ENCODE measurements at places on chromosomes 3 and 15. TPM values are rescaled to one million over a fixed set of nuclear protein-coding genes. Genes with fewer than 3 reads are reported as not detected.

DNA sequence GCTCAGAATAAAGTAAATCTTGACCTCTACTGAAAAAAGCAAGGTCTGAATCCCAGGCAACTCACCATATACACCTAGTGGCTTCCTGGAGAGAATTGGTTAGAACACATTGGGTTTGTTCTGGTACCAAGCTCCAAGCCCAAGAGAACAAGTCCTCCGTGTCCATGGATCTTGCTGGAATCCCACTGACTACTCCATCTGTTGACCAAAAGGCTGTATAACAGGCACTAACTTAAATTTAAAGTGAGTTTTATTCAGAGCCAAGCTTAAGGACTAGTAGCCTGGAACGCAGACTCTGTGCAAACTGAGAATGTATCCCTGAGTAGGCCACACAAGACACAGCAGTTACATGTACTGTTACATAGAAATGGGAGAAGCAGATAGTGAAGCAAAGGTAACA, 342.1 kb upstream of the LRRC3B start:
- DNase-seq = no peak

GRCh38 chr3:40961104-40961857, 238.0 kb upstream of the CTNNB1 start:
- no peak for DNase-seq

DNA sequence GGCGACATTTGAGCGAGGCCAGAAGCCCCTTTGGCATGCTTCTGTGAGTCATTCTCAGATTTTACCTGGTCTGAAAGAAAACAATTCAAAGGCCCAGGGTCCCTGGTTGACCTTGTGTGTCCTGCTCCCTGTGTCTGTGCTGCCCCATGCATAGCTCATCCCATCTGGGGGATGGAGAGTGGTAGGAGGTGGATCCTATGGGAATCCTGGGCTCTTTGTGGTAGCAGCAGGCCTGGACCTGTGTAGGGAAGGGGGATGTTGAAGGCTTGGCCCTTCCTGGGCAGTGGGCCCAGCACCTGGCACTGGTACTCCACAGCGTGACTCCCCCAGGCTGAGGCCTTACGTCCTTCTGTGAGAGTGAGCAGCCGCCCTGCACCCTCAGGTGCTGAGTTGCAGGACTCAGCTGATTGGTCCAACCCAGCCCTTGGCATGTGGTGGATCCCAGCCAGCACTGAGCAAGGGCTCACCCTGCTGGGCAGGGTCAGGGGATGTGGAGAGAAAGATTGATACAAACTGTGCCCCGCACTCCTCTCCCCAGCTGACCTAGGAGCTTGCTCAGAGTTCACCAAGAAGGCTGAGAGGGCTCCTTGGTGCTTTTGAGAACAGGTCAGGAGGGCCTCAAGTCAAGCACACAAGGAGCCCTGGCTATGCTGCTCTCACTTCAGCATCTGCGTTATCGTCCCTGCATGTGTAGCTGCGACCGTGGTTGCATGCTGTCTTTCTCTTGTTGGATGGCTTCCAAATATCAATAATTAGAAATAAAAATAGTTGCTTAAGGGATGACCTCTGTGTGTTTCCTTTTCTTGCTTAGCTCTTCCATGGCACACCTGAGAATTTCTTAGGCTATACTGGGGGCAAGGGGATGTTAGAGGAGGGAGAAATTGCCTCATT, 21.4 kb upstream of the JMJD7 start:
- DNase-seq = no peak

DNA sequence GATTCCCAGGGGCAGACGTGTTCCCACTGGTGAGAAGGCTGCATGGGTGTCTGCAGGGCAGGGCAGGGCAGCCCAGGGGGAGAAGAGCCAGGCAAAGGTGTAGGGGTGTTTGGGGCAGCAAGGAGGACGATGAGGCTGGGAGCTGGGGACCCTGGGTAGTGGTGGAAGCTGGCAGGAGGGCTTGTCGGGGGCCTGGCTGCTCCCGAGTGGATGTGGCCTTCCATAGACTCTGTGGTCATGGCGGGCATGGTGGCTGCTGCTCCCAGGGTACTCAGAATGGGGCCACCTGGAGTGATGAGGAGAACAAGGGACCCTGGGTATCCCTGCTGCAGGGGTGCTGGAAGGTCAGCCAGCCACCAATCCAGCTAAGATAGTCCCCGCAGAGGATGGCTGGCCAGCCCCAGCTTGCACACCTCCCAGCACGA, 107.5 kb downstream of the WNT7A start:
- DNase-seq = no peak

DNA sequence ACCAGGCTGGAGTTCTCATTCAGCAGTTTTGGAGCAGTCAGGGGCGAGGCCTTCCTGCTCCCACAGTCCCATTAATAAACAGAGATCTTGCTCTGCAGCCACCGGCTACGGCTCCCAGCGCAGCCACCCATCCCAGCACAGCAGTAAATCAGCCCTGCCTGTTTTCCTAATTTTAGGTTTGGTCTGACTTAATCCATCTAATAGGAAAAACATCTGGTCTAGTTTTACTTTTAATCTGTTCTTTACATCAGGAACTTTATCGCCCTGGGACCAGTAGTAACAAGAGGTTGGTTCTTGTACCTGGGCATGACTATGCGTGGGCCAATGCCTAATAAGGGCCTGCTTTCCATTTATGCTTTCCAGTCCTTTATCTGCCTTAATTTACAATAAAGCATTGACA, 264.0 kb upstream of the DPH6 start:
- DNase-seq = no peak

DNA sequence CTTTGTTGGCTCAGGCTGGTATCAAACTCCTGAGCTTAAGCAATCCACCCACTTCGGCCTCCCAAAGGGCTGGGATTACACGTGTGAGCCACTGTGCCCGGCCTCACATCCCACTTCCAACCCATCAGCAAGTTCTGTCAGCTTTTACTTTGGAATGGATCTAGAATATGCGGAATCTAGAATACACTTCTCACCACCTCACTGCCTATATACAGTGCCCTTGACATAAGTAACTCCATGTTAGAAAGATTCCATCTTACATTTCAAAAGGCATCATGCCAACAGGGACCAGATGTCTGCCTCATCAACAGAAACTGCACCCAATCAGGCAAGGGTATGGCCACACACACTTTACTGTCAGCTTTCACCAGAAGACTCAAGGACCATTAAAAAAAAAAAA, 9.9 kb upstream of the RBSN start:
- no peak for DNase-seq

Gene TIMP4
- total RNA-seq = 6.2 TPM

DNA sequence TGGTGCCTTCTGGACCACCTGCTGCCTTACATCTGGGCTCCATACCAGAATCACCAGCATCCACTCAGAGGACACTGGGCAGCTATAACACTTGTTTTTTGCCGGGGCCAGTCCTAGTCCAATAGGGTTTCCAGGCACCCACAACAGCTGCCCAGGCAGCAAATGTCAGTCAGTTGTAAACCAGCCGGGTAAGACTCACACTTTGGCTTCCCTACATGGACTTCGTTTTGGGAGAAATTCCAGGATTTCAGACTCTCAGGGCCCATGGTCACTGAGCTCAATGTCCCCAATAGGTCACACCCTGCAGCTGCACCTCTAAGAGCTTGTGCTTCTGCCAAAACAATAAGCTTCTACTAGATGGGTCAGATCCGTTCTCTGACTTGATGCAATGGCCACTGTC, 83.8 kb downstream of the FAM174B start:
- DNase-seq = no peak

Gene ETFA
- 100 TPM for total RNA-seq

GRCh38 chr3:188003188-188004171, 150.5 kb upstream of the LPP start:
- no peak for DNase-seq

Gene STXBP5L
- 19.1 TPM for total RNA-seq

GRCh38 chr15:88832820-88833730, 29.8 kb downstream of the ACAN start:
- no peak for DNase-seq

- no peak for DNase-seq
These were observed 222.3 kb upstream of the LINGO1 start for GRCh38 chr15:77854980-77855379.

DNA sequence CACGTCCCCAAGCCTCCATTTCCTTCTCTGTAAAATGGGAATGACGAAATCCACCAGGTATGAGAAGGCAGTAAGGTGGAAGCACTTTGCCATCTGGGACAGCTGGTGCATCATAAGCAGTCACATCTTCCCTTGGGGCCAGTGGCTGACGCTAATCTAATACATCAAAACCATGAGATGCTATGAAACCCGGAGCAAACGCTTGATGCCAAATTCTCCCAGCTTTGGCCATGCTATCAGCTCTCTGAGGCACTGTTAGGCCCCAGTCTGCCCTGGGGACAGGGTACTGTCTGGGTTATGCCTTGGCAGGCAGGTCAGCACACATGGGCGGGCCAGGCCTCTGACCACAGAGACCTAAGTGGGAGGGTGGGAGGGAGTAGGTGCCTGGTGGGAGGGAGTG, 66.1 kb downstream of the ADAMTS17 start:
- DNase-seq = no peak

Measured in spinal cord (tissue), 10 donors.